ENCODE measurements at places on chromosomes 7 and 10.

- DNase-seq = no peak
These were observed 101.9 kb downstream of the LHPP start for GRCh38 chr10:124563320-124564040.

DNA sequence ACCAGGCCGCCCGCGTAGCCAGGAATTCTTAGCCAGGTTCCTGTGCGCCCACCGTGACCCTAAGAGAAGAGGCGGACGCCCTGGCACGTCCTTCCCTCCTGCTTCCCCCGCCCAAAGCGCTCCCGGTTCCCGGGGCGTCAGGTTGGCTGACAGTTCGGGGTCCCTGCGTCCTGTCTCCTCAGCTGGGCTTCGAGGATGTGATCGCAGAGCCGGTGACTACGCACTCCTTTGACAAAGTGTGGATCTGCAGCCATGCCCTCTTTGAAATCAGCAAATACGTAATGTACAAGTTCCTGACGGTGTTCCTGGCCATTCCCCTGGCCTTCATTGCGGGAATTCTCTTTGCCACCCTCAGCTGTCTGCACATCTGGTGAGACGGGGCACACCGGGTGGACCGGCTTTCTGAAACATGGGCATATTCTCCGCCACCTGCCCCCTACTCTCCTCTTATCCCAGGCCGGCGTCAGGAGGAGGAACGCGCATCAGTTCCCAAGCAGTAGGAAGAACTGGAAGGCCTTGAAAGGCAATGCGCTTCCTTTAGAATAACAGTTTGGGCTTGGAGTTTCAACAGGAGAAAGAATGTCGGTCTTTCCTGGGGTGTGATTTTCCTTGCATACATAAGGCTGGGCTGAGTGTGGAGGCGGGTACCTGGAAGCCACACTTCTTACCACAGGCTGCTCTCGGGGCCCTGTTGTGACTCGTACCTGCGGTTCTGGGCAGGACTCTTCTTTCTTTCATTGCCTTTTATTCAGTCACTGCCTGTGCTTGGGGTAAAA, 728 bp downstream of the CAV2 start:
- no peak for DNase-seq

GRCh38 chr10:48192881-48193450, 81.5 kb downstream of the FRMPD2 start:
- no peak for DNase-seq

DNA sequence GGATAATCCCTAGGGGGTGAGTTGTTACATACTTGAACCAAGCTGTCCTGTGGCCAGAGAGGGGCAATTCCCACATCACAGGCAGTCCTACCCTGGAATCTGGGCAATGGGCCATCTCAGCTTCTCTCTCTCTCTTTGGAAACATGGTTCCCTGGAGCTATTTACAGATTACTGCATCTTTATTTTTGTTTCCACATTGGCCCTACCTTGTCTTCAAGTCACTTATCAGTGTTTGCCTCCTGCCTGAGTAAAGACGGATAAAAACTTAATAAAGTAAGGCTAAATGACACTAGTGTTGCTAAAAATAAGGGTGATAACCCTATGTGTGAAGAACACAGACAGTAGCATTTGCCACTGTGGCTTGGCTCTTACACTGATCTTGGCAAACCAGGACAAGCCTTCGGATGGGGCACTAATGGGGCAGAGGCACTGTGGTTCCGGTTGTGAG, 228.2 kb downstream of the GFRA1 start:
- no peak for DNase-seq

- DNase-seq = peak; percentile 98
These were observed 20.2 kb upstream of the PDGFA start for GRCh38 chr7:539731-540411.
